Mammary epithelial cell (primary cell): ENCODE measurements at places on chromosomes 7 and 10.

DNA sequence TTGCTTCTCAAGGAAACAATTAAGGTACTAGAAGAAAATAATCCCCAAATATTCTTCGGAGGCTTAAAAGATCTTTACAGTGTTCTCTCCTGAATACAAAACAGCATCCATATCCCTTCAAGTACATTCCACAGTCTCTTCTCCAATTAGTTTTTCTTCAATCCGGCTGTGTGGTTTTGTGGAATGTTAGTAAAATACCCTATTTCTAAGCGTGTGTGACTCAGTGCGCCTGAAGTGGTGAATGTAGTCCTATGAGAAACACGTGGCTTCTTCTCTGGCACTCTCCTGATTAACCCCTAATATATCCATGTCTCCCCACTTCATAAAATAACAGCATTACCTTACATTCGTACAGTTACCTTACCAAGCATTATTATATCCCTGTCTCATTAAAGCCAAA lies 570.2 kb downstream of the ARL4A start:
- no peak for DNase-seq

- DNase-seq = no peak
These were observed 30.0 kb downstream of the TSPAN15 start for GRCh38 chr10:69481305-69481704.

GRCh38 chr10:7558036-7558435 lies 108.7 kb downstream of the ITIH5 start:
- no peak for DNase-seq

GRCh38 chr7:33041631-33042428 lies 20.7 kb downstream of the NT5C3A start:
- DNase-seq = no peak

DNA sequence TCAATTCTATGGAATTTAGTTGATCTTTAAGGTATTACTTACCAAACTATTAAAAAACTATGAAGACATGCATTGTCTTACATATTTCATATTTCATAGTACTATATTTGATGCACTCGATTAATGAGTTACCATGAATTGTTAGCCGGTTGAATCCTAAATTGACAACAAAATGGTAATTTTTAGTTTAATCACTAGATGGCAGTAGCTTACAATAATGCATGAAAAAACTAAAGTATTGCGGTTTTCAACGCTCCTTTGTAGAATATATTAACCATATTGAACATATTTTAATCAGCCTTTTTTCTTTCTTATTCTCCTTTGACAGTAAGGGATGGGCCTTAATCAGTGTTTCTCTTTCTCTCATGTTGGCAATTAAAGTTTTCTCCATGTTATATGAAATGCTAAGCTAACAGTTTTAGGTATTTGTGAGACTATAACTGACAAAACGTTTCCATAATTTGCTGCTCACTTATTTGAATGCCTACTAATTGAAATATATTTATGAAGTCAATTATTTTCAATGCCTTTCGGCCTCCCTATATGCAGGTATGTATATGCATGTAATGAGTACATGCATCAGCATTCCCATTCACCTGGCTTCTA lies 48.5 kb upstream of the ARL4A start:
- peak; percentile 32 for DNase-seq

DNA sequence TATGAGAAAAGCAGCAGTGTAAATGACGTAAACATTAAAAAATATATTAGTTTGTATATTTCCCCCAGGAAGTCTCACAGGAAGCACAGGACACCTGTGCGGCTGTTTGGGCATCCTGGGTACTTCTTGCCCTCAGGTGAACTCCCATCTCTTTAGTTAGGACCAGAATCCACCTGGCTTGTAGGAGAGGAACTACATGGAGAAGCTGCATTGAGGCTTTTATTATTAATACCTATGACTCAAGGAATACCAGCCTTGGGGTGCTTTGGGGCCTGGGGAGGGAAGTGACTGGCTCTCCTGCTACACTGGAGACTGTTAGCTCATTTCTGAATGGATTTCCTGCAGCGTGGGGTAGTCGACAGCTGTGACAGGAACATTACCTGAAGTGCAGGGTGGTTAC lies 40.0 kb upstream of the GSDME start:
- DNase-seq = no peak

DNA sequence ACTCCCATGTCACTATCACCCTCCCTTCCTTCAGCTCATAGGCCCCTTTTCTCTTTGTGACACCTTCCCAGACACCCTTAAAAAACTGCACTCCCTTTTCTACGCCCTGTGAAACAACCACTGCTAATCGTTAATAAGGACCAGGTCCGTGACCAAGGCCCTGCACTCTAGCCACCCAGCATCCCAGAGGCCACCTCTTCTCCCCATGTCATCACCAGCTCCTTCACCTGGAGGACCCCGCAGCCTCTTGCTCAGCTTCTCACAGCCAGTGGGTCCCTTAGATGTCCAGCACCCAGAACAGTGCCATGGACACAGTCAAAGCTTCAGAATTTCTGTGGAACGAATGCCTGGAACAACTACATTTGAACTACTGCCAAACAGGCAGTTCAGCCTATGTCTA lies 2.3 kb downstream of the PARD3 start:
- DNase-seq = no peak
